ENCODE measurements at places on chromosomes 5 and 9.

- DNase-seq: no peak
These were observed 9.4 kb downstream of the ZNF366 start for GRCh38 chr5:72497823-72498222.

DNA sequence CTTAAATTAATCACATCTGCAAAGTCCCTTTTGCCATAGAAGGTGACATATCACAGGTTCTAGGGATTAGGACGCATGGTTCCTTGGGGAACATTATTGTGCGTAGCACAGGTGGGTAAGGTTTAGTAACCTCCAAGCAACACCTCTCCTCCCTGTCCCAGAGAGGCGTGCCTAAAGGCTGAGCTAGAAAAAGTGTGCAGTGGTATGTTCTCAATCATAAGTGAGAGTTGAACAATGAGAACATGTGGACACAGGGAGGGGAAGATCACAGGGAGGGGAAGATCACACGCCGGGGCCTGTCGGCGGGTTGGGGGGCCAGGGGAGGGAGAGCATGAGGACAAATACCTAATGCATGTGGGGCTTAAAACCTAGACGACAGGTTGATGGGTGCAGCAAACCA is 14.9 kb downstream of the DAB2IP start:
- peak; percentile 4 for DNase-seq

- no peak for DNase-seq
These were observed 554 bp downstream of the RPS23 start for GRCh38 chr5:82277613-82277986.

DNA sequence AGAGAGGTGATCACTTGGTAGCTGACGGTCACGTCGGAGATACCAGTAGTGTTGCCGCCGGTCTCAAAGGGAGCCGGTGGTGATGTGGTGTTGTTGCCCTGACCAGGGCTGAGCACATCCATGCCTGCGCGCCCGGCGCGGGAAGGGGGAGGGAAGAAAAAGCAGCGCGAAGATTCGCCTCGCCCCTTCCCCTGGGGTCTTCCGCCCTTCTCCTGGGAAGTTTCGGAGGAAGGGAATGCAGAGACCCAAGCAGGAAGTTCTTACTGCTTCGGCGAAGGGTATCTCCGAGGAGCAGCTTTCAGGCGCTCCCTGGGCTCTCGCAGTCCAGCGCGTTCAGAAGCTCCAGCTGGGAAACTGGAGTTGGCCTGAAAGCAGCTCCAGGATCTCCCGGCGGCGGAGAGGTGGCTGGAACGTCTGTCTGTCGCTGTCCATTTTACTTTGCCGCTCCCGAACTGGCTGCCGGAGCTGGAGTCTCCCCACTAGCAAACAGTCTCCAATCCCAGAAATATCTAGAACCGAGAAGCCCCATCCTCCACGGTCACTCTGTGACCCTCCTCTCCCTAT is 565 bp downstream of the HTR1A start:
- DNase-seq: no peak

DNA sequence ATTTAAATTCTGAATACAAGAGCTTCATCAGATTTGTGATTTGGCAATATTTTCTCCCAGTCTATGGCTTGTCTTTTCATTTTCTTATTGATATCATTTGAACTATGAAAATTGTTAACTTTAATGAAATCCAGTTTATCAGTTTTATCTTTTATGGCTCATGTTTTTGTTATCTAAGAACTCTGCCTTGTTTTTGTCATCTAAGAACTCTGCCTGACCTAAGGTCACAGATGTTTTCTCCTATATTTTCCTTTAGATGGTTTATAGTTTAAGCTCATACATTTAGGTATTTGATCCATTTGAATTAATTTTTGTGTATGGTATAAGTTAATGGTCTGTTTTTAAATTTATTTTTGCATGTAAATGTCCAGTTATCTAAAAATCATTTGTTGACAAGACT is 52.9 kb downstream of the NIPBL start:
- no peak for DNase-seq

GRCh38 chr5:76689321-76690036 is 26.4 kb upstream of the F2R start:
- no peak for DNase-seq

DNA sequence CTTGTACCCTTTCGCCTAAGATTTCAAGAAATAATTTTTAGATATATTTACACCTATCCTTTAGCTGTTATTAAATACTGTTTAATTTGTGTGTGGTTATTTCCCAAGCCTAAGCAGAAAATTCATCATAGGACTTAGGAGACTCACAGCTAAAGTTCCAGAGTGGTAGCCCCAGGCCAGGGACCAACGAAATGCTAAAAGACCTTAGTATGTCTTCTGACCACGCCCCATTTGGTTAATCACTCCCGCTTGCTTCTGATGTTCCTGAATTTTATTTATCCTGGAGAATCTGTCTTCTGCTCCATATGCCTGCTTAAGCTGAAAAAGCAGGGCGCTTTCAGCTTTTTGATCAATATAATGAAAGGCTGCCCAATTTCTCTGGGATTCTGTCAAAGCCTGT is 18.7 kb upstream of the SEMA6A start:
- no peak for DNase-seq

GRCh38 chr5:97124335-97124734 is 18.1 kb downstream of the LIX1 start:
- DNase-seq: no peak

DNA sequence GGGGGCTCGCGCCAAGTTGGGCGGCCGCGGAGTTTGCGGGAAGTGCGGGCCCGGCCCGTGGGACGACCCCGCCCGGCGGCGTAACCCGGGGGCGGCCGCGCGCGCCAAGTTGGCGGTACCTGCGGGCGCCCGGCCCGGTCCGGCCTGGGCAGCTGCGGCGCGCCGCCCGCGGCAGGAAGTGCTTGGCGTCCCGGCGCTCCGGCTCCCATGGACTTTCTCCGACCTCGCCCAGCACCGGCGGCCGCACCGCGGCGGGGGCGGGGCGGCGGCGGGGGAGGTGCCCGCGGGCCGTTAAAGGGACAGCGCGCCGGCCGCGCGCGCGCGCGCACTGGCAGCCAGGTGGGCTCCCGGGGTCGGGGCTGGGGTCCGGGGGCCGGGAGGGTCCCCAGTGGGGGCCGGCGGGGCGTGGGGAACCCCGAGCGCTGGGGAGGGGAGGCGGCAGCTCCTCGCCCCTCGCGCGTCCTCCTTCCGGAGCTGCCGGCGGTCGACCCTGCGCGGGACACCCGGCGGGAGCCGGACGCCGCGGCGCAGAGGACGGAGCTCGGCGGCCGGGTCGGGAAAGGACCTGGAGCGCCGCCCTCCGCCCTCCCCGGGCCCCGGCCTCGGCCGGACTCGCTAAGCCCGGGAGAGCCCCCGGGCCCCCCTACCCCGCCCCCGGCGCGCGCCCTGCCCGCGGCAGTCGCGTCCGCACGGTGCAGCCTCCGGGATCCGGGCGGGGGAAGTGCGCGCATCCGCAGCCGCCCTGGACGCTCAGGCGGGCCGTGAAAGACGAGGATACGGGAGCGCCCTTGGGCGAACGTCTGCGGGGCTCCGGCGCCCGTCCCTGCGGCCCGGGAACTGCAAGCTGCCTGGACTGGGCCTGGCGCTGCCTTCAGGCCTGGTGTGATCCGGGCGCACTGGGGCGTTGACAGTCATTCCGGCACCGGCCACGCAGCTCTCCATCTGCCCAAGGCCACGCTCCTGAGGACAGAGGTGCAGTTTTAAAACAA is at the start of gene NACC2:
Gene NACC2 (minus strand): TSS at position 220 of the 989 bp plus-strand sequence. CDS start 44,768 bp downstream, outside the sequence.
- DNase-seq: peak; percentile 70

GRCh38 chr9:99299211-99300102 is 77.4 kb downstream of the SEC61B start:
- no peak for DNase-seq

- no peak for DNase-seq
These were observed 221.4 kb downstream of the SPATA31D1 start for GRCh38 chr9:82209797-82210470.

DNA sequence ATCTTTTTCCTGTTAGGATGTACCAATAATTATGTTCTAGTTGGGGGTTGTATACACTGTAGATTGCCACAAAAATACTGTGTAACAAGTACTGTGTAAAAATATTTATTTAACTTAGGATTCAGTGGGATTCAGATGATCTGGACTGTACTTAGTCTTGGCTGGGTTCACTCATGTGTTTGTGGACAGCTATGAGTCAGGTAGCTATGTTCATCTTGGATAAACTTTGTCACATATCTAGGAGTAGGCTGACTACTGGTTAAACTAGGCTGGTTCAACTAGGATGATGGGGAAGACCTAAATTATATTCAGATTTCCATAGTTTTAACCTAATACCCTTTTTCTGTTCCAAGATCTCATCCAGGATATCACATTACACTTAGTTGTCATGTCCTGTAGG is 32.1 kb upstream of the TNFSF15 start:
- no peak for DNase-seq

DNA sequence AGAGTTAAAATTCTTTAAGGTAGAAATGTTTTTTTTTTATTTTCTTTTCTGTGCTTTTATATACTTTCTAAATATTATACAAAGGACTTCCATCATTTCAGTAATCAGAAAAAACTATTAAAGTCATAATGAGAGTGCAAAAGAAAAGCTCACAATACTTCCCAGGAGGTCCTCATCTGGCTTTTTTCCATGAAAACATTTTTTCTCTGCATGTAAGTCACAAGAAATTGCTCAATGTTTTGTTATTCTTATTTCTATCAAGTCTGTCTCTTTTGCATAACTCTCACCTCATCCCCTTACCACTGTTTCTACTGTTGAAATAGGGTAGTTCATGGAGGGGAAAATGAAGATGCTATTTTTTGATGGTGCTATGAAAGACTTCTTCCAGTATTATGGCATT is 375.0 kb downstream of the TMEM232 start:
- DNase-seq: no peak

DNA sequence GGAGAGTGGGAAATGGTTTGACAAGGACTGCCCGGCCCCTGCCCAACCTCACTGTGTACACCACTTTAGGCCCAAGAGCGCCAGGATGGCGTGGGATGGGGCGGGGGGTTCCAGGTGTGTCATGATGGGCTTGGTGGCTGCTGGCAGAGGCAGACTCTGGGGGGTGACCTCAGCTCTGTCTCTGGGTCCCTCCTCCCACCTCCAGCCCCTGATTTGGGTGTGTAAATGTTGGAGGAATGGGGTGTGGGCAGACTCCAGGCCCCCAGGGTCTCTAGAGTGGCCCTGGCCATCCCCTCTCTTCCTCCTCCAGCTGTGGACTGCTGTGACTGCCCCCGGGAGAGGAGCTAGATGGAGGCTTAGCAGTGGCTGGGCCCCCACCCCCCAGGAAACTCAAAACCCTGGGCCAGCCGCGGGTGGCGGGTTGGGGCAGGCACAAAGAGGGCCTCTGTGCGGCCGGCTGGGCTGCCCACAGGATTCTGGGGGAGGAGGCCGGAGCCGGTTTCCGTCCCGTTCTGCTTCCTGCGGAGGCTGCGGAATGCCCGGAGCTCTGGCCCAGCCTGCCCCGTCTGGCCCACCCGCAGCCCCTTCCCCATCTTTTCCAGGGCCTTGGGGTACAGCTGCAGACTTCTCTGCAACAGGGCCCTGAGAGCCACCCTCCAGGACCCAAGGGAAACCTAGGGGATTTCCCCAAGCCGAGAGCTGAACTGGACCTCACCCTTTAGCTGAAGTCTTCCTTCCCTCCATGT is 23.1 kb downstream of the CXXC5 start:
- peak; percentile 77 for DNase-seq

DNA sequence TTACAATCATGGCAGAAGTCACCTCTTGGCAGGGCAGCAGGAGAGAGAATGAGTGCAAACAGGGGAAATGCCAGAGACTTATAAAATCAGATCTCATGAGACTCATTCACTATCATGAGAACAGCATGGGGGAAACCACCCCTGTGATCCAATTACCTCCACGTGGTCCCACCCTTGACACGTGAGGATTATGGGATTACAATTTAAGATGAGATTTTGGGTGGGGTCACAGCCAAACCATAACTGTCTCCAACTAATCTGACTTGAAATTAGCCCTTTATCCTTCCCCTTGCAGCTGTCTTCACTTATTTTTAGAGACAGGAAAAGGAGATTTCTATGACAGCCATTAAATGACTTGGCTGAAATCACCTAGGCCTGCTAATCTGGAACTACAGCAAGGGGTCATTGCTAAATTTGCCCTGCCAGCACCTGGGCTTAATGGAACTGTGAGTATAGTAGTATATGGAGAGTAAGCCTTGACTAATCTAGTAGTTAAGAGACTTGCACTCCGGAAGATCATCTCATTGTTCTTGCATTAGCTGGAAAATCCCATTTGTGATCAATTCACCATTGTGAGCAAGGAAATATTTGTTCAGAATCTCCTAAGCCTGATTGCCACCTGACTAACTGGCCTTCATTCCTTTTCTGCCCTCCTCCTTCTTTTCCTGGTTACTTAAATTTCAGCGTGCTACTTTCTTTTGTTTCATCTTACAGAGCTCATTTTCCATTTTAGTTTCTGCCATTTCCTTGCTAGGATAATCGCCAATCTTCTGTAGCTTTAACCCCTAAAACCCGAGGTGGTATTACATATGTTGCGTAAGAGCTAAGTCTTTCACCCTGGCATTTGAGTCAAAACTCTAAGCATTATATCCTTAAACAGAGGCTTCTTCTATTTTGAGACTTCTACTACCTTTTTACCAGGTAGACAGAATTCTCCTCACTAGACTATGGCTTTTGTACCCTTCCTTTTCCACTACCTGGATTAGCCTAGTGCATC is 65.3 kb upstream of the RUSC2 start:
- DNase-seq: no peak

GRCh38 chr9:26157411-26157810 is 479.2 kb upstream of the TUSC1 start:
- DNase-seq: no peak

GRCh38 chr9:14247577-14247976 is 66.4 kb downstream of the NFIB start:
- DNase-seq: no peak

- DNase-seq: no peak
These were observed 94.9 kb downstream of the BASP1 start for GRCh38 chr5:17312358-17312757.

DNA sequence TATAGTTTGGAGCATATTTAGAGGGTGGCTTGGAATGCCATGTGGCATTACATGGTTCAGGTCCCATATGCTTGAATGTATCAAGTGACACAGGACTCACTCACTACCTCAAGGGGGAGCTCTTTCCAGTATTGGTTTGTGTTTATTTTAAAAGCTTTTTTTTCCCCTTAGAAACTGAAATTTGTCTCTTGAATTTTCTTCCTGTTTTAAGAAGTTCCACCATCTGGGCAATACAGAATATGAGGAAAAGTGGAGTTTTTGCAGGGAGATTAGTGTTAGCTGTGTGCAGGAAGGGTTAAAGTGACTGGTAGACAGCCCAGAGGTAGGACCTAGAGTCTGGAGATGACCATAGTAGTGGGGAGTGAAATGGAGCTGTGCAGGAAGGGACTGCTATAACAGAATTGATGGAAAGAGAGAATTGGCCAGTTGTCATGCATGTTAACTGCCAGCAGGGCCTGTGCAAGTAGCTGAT is 36.6 kb downstream of the CTNNA1 start:
- DNase-seq: no peak

DNA sequence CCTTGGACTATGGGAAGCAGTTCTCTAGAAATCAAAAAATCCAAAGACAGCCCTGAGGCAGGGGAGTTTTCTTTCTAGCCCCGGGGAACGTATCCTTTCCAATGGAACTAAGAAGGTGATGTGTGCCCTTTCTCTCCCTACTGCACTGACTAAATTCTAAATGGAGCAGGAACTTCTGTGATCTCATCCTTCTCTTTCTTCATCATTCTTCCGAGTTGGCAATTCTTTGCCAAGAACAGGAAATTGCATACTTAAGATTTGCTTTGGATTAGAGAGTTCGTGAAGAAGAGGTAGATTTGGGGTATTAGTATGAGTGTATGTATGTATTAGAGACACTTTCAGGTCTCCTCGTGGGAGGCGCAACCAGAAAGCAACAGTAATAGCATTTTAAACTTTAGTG is 178.0 kb upstream of the PIK3R1 start:
- no peak for DNase-seq

Measured in right hindlimb (tissue), 1 donor.